ENCODE measurements at places on chromosomes 5 and 9.
A peak's percentile ranks its signal among the peaks of the same experiment; 100 is the strongest.

DNA sequence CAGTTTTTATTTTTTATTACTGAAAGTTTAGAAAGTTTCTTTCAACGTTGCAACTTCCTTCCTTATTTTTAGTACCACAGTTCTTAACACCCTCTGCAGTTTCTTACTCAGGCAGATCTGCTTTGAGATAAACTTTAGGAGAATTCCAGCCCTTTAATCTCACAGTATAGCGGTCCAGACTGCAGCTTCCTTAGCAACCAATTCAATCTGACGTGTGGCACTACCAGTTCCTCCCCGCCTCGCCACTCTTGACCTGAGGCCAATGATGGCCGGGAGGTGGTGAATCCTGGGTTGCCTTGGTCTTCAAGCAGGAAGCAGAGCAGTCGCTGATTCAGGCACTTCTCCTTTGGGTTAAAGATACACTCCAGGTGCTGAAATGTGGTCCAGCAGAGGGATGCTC is 334.3 kb upstream of the TRPC7 start:
- DNase-seq = no peak

DNA sequence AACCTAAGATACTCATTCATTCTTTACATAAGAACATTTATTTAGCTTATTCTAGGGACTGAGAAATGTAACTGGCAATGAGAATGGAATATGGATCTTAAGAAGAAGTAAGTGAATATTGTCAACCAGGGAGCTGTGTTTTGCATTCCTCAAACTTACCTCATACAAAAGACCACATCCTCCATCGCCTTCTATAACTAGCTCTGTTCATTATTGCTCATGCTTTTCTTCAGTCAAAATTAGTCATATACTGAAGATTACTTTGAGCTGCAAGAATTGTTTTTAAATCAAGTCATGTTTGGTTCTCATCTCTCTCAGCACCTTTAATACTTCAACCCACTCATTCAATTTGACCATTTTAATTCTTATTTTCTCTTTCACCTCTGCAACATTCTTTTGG is 140.3 kb upstream of the RASA1 start:
- DNase-seq = no peak

GRCh38 chr5:125798307-125798706 is 624.9 kb upstream of the GRAMD2B start:
- DNase-seq = no peak

DNA sequence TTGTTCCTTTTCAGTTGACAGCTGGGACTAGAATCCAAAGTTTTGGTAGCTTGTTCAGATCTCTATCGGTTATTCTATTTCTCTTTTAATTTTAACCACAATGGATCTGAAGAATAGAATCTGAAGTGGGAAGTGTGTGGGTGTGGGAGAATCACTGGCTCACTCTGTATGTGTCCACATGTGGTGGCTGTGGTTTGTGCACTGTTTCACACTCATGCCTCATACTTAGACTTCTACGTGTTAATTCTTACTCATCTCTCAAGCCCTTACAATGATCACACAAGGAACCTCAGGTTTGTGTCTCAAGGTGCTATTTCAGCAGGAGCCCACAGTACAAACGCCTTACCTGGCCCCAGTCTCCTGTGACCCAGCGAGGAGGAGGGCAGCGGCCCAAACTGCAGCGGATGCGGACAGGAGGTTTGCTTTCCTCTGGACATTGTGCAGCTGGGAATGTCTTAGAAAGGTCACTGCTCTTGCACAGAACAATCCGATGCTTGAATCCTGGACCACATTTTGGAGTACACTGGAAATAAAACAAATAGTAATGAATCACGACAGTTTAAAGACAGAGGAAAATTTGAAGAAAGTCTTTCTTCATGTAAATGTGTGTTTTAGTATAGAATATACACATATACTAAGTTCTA is 309.1 kb downstream of the ADAMTS6 start:
- DNase-seq = peak; percentile 64

GRCh38 chr9:90926936-90927335 is 125.3 kb downstream of the SYK start:
- DNase-seq = no peak

GRCh38 chr9:111983484-111983908 is 86.9 kb downstream of the UGCG start:
- DNase-seq = no peak

GRCh38 chr5:95595289-95595931 is 24.5 kb upstream of the GPR150 start:
- DNase-seq = no peak

- DNase-seq = no peak
Measured at GRCh38 chr5:87307796-87308423, 40.2 kb downstream of the RASA1 start.

GRCh38 chr5:177399997-177400868 is at the start of gene PFN3:
PFN3 (minus strand) TSS chr5:177400661; CDS start chr5:177400576, 85 bp downstream.
- DNase-seq = no peak

GRCh38 chr9:137612741-137613142 is 6.1 kb upstream of the EHMT1 start:
- no peak for DNase-seq

DNA sequence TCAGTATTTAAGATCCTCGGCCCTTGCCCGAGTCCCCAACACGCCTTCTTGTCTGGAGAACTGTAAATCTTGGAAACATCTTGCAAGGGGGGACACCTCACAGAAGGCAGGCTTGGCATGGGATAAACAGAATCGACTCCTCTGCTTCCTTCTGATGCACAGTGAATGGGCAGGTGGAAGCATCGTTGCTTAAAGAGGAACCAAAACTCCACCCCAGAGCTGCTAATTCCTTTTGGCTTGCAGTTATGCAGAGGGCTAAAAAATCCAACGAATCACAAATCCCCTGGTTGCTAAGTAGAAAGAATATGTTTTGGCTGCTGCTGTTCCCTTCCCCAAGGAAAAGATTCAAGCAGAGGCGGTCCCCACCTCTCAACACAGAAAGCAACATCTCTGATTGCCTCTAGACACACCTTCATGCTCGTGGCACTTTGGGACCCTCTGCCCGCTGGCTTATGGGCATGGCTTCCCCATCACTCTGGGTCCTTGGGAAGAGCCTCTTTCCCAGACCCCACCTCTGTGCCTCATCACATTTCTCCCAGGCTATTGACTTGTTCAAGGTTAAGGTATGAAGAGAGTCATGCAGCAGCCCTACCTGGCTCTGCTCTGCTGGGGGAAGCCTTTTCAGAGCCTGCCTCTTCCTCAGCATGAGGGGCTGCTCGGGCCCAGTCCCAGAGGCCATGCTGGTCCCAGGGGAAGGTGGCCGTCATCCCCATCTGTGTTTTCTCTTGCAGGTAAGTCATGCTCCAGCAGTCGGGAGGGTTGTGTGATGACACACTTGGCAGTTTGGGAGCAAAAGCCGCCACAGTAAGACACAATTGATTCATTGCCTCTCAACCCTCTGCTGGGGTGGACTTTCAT is 137.1 kb downstream of the KCNIP1 start:
- DNase-seq = no peak

DNA sequence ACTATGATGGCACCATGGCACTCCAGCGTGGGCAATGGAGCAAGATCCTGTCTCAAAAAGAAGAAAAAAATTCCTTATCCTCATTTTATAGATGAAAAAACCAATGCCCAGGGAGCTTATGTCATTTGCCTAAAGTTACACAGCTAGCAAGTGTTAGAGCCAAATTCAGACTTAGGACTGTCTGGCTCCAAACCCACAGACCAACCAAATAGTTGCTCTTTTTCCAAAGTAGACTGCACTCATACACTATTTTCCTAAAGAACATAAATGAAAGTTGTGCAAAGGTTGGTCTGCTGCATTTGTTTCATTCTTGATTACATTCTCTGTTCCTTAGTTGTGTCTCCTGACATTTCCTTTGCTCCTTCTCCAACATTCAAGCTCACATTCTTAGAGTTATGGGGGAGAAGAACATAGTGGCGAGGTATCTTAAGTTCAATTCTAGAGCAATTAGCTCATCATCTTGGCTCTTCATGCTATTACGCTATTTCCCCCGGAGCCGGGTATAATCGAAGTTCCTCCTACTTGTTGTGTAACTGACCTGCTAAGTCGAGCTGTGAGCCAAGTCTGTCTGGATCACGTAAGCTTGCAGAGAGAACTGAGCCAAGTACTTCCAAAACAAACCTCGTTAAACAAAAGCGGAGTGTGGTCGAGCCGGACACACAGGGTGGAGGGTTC is 138.3 kb downstream of the RFK start:
- no peak for DNase-seq

GRCh38 chr5:133610489-133611356 is 1.6 kb downstream of the FSTL4 start:
- DNase-seq = peak; percentile 27

DNA sequence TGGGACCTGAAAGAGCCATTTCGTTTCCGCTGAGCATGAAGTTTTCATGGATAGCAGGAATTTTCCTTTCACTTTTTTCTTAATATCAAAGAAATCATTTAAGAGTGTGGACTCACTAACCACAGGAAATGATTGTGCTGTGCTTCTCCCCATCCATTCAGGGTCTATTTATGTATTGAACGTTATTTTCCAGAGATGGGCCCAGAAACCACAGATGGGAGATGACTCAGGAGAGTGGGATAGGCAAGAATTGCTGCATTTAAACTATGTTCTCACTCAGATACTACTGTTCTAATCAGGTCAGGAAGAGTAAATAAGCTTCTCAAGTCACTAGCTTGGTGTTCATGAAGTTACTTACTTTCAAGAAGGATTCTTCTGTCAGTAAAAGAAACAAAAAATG is 763.8 kb downstream of the DTWD2 start:
- DNase-seq = no peak

- DNase-seq = no peak
Measured at GRCh38 chr5:120236360-120236759, 227.7 kb upstream of the PRR16 start.

DNA sequence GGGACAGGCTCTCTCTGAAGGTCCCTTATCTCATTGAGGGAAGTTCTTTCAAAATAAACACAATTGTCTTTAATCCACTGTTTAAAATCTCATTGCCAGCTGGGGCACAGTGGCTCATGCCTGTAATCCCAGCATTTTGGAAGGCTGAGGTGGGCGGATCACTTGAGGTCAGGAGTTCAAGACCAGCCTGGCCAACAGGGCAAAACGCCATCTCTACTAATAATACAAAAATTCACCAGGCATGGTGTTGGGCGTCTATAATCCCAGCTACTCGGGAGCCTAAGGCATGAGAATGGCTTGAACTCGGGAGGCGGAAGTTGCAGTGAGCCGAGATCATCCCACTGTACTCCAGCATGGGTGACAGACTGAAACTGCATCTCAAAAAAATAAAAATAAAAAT is 8.3 kb upstream of the NDFIP1 start:
- no peak for DNase-seq

DNA sequence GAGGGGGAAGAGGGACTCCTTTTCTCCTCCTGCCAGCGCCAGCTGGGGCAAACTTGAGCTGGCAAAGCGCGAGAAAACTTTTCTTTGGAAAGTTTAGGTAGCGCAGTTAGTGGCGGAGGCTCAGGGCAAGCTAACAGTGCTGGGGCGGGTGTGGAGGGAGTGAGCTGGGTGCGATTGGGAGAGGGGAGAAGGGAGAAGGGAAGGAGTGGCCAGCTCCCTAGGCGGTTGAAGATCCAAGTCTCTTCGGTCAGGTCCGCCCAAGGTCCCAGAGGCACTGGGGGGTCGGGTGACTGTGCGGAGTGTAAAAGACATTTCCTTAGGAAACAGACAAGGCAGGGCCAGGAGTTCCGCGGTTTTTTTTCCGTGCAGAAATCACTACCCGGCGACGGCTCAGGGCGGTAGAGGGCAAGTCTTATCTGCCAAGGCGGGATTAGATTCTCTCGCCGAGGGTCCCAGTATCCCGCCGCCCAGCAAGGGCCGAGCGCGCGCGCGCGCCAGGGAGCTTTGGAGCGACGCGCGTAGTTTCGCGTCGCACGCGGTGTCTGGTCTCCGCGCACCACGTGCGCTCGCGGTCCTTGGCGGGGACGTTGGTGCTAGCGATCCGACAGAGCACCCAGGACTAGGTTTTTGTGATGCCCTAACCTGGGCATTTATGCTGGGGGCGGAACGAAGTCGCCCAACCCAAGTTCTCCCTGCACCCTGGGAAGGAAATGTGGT is 33.6 kb upstream of the NFIB start:
- no peak for DNase-seq

GRCh38 chr5:110070836-110071235 is 381.1 kb downstream of the MAN2A1 start:
- no peak for DNase-seq

DNA sequence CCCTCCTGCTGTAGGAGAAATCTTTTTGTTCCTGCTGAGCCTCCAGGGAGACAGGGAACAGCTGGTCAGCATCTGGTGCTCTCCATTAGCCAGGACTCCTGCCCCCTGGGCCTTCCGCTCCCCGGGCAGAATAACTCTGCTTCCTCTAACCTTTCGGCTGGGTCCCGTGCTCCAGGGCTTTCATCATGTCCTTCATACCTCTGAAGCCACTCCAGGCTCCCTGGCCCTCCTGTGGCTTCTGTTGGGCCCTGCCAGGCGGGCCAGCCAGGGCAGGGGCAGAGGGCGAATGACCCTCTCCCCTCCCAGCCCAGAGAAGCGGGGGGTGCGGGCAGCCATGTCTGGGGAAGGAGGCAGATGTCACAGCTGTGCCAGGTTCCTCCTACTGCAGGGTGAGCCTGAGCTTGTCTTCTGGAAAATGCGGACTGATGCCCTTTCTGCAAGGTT is 81.7 kb upstream of the LMX1B start:
- no peak for DNase-seq

- DNase-seq = no peak
Measured at GRCh38 chr5:14745188-14745563, 80.7 kb downstream of the OTULIN start.

GRCh38 chr5:115624994-115625393 is 842 bp downstream of the TMED7 start:
- no peak for DNase-seq

Data from stimulated activated CD4-positive, alpha-beta T cell treated with anti-CD3 and anti-CD28 coated beads, Interleukin-15, amount 100 ng/mL, for 48 hours (primary cell).